ENCODE measurements at places on chromosomes 11 and 22.

DNA sequence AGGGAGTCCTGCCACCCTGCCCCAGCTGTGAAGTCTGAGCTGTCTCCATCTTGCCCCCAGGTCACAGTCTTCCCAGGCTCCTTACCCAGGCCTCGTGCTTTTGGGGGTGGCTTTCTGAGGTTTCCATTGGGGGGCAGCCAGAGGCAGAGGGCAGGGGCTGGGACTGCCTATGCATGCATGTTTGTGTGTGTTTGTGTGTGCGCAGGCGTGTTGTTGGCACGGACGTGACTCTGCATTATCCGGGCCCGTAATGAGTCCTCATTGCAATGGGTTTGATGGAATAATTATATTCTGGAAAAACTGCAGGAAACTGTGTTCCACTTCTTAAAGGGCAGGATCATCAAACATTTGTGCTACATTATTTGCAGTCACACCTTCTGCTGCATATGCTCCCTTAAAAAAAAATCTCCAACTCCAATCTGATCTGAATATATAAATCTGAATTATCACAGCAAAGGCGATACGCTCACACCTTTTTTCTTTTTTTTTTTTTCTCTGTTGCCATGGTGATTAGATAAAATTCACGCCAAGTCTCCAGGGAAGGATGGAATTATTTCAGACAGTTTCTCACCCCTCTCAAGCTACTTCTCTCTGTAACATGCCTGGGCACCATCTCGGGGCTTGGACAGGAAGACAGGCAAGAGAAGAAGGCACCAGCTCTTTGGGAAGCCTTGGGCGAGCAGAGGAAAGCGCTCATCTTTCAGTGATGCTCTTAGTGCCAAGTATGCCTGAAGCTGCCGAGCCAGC lies 45.9 kb downstream of the DSCAML1 start:
- DNase-seq: no peak

DNA sequence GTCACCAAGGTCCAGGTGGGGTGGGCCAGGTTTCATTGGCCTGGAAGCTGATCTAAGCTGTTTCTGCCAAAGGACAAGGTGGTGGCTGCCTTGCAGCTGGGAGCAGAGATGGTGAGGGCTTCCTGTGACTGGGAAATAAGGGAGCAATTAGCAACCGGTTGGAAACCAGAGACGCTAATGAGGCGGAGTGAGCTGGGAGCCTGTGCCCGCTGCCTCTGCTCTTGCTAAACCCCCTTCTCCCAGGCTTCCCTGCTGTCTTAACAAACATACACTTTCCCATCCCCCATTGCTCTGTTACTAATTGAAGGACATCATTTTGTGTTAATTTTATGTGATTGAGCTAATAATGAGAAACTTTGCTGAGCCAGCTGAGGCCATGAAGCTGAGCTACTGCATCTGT lies 121.8 kb downstream of the INSC start:
- no peak for DNase-seq

- no peak for DNase-seq
Measured at GRCh38 chr11:1699771-1700170, 2.8 kb downstream of the KRTAP5-6 start.

GRCh38 chr11:34468209-34468841 lies 29.6 kb downstream of the CAT start:
- DNase-seq: peak; percentile 30

DNA sequence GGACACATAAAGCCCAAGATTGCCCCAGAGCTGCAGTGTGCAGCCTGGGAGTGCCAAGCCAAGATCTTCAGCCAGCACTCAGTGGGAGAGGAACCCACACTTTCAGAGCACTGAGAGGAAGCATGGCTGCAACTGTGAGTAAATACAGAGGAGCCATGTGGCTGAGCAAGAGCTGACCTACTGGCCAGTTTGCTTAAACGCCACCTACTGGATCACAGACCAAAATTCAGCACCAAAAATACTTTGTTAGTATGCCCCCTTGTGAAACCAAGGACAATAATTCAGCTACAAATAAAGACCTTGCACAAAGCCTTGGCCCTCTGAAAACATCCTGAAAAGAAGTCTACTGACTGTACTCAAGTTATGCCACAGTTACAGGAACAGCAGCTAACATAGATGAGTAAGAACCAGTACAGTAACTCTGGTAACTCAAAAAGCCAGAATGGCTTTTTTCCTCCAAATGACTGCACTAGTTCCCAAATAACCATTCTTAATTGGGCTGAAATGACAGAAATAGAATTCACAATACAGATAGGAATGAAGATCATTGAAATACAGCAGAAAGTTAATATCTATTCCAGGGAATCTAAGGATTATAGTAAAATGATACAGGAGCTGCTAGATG lies 10.1 kb upstream of the OR4A15 start:
- DNase-seq: no peak

DNA sequence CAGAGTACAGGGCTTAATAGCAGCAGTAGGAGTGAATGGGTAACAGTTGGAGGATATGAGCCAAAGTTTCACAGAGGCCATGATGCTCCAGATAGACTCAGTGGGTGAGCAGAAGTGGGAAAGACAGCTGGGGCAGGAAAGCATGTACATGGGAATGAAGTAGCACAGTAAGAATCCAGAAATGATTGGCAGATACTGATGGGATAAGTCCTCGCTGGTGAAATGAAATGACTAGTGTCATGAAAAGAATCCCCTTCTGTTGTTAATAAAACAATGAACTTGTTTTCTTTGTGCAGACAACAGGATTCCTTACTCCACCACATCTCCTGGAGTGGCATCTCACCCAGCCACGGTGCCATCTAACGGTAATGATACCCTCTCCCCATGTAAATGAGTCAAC lies 17.4 kb upstream of the PANX1 start:
- no peak for DNase-seq

DNA sequence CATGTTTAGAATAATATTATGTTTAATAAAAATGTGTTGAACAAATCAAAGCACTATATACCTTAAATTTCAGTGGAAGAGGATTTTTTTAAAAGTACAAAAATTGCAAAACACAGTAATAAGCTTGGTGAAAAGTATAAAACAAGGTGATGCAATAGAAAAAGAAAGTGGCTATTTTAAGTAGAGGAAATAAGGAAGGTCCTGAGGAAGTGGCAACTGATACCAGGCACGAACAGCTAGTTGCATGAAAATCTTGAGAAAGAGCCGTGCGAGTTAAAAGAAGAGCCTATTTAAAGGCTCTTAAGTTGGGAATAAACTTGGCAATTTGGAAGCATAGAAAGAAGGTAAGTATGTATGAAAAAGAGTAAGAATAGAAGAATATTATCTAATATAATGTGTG lies 1679.3 kb downstream of the LRRC4C start:
- DNase-seq: no peak

DNA sequence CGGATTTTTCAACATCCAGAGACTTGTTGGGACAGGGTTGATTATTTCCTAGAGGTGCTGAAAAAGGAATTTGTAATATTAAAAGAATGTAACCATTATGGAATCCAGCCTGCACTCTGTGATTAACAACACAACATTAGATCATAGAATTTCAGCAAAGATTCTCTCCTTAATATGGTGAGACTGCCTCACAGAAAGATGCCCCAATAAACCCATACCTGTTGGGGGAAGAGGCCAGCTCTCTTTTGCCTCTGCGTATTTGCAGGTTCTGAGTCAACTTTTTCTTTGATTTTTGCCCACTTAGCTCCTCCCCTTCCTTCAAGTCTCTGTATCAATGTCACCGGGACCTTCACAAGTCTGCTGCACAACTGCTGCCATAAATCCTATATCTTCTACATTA lies 12.4 kb upstream of the MTMR3 start:
- DNase-seq: no peak

GRCh38 chr11:95337175-95337957 lies 106.4 kb upstream of the SESN3 start:
- peak; percentile 48 for DNase-seq

- no peak for DNase-seq
Measured at GRCh38 chr22:46688949-46689348, 49.1 kb downstream of the CERK start.

- DNase-seq: no peak
Measured at GRCh38 chr22:24099071-24099470, 82.2 kb upstream of the SUSD2 start.

DNA sequence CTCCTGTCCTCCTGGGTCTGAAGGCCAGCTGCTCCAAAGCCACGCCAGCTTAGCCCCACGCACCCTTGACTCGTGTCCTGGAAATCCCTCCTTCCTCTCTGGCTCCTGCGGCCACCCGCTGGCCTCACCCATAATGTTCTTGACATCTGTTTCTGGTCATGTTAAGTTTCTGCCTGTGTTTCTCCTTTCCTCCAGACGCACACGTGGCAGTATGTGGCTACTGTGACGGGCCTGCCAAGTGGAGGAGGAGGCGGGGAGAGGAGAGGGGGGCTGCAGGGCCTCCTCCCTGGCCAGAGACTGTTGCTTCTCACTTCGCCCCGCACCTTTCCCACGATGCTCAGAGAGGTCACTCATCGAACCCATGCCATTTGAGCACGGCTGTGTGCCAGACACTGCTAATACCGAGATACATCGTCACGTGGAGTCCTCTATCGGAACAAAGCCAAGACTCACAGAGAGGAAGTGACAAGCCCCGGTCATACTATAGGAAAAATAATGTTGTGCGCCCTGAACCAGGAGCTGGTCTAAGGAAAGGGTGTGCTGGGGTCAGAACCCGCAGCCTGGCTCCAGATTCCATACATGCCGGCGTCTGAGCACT lies 11.5 kb downstream of the C1QTNF6 start:
- DNase-seq: peak; percentile 46

- DNase-seq: no peak
Measured at GRCh38 chr11:20563866-20564265, 35.5 kb upstream of the SLC6A5 start.

Measured in GM19239 (cell line).